ENCODE measurements at places on chromosomes 3 and 15.

DNA sequence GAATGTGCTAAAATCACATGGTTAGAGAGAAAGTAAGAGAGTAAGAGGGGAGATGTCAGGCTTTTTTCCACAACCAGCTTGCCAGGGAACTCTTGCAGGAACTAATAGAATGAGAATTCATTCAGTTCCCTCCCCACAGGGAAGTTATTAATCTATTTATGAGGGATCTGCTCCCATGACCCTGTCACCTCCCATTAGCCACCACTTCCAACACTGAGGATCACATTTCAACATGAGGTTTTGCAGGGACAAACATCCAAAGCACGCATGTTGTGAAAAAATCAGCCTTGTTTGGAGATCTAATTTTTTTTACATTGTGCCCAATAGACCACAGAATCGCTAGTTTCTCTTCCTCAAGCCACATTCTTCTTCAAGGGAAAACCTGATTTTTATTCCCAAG is 904.0 kb downstream of the TBL1XR1 start:
- DNase-seq, result no peak

GRCh38 chr3:16513141-16514020 is at the start of gene RFTN1:
Gene RFTN1 (minus strand): TSS chr3:16513699. CDS start chr3:16493869, 19,830 bp downstream.
- DNase-seq, result peak; percentile 40

GRCh38 chr3:185929192-185930151 is 8.3 kb downstream of the TRA2B start:
- DNase-seq, result no peak

GRCh38 chr3:3097958-3098357 is 12.2 kb downstream of the IL5RA start:
- no peak for DNase-seq

GRCh38 chr15:68791431-68792283 is 29.0 kb downstream of the ANP32A start:
- peak; percentile 57 for DNase-seq

DNA sequence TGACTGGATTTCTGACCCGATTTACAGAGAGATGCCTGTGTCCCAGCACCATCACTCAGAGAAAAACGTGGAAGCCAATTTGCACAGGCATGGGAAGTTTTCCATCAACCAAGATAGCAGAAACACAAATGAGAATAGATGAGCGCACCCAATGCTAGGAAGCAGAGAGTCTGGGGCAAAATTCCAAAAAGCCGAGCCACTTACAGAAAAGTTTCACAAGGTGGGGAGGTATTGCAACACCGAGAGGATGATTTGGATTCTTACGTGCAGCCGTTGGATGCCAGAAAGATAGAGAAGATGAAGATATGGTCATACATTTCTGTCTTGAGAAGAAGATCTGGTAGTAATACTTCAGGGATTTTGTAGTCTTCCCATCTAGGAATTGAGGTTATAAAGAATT is 57.4 kb downstream of the UNC13C start:
- DNase-seq, result no peak

- DNase-seq, result no peak
These were observed 21.9 kb upstream of the ALDH1L1 start for GRCh38 chr3:126202276-126202675.

DNA sequence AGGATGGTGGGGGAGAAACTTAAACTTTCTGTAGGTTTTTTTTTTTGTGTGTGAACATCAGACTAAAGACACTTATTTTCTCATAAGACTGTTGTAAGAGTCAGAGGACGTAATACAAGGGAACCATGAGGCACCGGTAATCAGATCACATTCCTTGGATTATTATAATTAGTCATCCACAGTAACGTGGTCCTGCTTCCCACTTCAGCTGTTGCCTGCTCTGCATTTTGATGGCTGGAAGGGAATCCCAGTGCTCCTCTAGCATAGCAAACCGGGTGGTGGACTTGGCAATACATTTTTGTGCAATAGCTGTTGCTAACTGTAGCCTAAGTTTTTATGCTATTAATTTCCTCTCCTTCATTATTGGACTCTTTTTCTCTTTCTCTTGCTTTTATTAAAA is 294.8 kb downstream of the NR2F2 start:
- no peak for DNase-seq

DNA sequence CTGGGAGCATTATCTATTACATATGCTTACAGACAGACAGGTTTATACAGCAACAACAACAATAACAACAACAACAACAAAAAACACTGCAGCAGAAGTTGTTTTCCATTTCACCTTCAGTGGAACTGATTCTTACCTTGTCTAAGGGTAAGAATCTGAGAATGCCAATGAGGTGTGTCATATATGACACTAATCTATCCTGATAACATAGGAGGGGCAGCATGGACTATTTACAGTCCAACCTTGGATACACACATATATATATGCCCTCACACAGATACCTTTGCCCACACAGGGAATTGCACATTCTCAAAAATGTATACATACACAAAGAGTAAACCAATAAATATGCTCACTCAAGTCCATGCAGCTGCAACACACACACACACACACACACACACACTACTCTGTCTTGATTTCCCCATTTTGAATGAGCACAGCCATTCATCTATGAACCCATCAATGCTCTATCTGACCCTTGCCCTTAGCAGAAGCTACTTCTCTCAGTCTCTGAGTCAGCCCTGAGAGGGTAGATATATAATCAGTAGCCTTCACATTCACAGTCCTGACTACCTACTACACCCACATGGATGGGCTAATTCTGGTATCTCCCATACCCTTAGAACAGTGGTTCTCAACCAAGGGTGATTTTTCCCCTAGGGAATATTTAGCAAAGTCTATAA is 9.7 kb upstream of the TRANK1 start:
- no peak for DNase-seq

GRCh38 chr3:147369661-147370123 is 36.7 kb downstream of the ZIC4 start:
- no peak for DNase-seq

- no peak for DNase-seq
These were observed 396.6 kb downstream of the SOX2 start for GRCh38 chr3:182108371-182108770.

DNA sequence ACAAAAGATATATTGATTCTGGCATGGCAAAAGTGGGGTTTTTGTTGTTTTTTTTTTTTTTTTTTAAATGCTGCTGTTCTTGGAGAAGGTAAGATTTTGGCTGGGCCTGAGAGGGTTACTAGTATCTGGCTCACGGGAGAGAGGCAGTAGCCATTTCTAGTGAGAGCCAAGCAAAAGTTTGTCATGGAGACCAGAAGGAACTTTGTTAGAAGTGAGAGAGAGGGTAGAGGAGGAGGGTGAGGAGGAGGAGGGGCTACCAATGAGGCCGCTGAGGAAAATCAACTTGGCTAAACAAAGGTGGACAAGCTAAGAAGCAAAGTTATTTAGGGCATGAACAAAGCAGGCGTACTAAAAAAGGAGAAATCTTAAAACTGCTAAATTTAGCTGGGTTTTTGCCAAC is 48.9 kb upstream of the STRIT1 start:
- no peak for DNase-seq

DNA sequence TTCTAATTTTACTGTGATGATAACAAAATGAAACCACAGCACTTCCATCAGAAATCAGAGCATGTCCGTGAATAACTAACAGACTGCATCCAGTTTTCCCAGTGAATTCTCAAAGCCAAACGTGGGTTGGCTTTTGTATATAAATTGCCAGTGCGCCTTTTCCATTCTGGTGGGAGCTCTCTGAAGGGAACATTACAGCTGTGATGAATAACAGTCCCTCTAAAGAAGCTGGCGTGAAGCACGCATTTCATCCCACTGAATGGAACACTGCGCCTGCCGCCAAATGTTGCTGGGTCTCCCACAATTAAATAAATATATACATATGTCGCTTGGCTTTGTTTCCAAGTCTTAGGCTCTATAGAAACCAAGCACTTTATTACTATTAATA is 113.0 kb upstream of the PFN2 start:
- no peak for DNase-seq

GRCh38 chr3:123687286-123687685 is 102.4 kb upstream of the HACD2 start:
- no peak for DNase-seq

DNA sequence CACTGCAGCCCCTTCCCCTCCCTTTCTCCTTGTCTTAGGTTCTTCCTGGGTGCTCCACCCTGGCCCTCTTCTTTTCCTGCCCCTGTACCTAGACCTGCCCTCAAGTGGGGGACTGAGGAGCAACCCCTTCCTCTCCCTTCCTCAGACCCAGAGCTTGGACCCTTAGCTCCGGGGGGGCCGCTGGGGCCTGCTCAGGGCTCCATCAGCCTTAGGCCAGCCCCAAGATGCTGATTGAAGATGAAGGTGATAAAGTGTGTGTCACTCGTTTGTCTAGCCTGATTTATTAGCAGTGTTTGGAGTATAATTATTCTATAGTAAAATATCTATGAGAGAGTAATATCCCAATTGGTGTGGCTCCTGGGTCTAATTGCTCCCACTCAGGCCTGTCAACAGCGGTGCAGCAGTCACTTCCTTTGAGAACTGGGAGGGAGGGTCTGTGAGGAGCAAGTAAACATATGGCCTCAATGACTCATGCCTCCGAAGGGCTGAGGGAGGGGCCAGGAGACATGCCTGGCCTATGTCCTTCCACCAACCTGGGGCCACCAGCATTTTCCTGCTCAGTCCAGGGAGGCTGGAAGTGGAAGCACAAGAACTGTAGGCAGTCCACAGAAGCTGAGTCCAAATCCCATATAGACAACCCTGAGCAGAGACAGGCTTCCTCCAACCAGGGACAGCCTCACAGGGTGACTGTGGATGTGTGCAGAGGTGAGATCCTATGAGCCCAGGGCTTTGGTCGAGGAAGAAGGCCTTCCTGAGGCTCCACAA is 123.2 kb downstream of the DNAJB8 start:
- DNase-seq, result no peak

GRCh38 chr15:80837006-80837405 is 57.8 kb downstream of the CEMIP start:
- DNase-seq, result no peak

GRCh38 chr3:25513642-25514266 is 85.7 kb downstream of the RARB start:
- no peak for DNase-seq

GRCh38 chr15:68819495-68820294 is 1.0 kb downstream of the ANP32A start:
- peak; percentile 28 for DNase-seq

GRCh38 chr15:76386178-76386577 is 49.6 kb downstream of the ISL2 start:
- no peak for DNase-seq

- DNase-seq, result no peak
These were observed 65.1 kb upstream of the GUCA1C start for GRCh38 chr3:109018828-109019227.

GRCh38 chr3:58688574-58688973 is 22.0 kb upstream of the FAM3D start:
- DNase-seq, result no peak

DNA sequence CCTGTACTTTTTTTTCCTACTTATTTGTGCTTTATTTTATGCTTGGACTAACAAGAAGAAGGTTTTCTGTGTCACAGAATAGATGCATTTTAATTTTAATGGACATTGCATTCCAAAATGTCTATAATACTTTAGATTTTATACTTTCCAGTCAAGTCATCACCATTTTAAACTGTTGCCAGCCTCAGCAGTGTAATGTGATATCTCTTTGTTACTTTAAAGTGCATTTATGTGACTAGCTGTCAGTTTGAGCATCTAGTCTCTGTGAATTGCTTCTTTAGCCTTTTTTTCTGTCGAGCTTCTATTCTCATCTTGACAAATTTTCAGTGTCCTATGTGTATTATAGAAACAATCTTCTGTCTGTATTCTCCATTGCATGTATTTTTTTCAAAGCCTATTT is 511.4 kb upstream of the CBLB start:
- DNase-seq, result no peak

DNA sequence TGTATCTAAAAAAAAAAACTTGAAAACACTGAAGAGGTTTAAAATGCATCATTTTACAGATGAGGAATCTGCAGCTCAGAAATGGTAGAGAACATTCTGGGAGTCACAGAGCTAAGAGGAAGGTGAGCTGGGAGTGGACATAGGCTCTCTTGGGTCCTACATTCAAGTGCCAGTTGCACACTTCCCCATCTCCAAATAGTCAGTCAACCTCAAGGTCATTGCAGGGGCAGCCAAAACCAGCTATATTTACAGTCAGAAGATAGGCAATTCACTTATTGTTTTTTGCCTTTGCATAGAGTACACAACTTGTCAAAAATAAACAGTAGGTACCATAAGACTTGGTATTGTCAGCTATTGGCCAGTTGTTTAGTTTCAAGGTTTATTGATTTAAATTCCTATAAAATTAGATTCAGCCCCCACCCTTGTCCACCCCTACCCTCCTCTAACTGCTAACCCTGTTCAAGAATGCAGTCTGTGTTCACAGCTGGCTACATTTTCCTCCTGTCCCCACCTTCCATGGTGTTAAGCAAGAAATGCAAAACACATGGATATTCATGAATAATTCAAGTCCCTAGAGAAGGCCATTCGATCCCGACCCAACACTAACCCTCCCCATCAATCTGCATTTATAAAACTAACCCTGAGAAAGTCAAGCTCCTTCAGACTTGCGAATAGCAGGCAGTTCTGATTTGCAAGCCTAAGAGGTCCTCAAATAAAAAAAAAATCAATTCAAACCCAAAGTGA is 567.0 kb upstream of the MCTP2 start:
- DNase-seq, result no peak

- DNase-seq, result no peak
These were observed 2.4 kb downstream of the RPL39L start for GRCh38 chr3:187136936-187137335.

DNA sequence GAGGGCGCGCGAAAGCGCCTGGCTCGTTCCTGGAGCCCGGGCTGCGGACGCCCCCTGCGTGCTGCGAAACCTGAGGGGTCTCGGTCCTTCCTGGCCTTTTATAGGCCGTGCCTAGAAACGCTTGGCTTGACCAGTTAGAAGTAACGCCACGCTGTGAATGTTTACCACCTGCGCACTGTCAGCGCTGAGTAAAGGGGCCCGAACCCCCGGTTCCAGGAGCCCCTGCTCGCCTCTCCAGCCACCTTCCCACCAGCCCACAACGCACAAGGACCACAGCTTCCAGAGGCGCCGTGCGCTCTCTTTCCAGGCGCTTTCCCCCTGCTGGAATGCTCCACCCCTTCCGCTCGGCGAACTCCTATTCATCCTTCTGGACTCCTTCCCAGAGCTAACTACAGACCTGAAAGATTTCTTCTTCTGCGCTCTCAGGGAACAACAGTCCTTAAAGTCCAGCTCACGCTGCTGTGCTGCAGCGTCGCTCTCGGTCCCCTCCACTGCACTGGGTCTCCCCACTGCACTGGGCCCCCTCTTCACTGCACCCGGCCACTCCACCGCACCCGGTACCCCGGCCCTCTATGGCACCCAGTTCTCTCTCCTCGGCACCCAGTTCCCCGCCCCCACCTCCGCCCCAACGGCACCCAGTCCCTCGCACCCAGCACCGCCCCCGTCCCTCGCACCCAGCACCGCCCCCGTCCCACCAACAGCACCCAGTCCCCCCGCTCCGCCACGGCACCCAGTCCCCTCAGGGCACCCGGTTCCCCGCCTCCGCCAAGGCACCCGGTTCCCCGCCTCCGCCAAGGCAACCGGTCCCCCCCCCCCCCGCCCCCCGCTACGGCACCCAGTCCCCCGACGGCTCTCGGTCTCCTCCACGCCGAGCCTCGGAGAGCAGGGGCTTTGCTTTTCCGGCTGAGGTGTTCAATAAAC is 69.8 kb downstream of the SQOR start:
- DNase-seq, result peak; percentile 16
